Activated CD4-positive, alpha-beta memory T cell treated with anti-CD3 and anti-CD28 coated beads for 36 hours (primary cell): ENCODE measurements at places on chromosomes 7 and 10. TPM values are rescaled to one million over a fixed set of nuclear protein-coding genes. Genes with fewer than 3 reads are reported as not detected.

MYL10 gene
- total RNA-seq, result not detected

MRLN gene
- total RNA-seq, result not detected

- H3K4me1 ChIP-seq, result no peaks in the 10 kb centered on the region
- H3K4me3 ChIP-seq, result no peak overlapping the region
- H3K36me3 ChIP-seq, result no peaks in the 10 kb centered on the region
- DNase-seq, result no peak
These were observed 657.2 kb upstream of the PHF14 start for GRCh38 chr7:10316488-10316887.

DNA sequence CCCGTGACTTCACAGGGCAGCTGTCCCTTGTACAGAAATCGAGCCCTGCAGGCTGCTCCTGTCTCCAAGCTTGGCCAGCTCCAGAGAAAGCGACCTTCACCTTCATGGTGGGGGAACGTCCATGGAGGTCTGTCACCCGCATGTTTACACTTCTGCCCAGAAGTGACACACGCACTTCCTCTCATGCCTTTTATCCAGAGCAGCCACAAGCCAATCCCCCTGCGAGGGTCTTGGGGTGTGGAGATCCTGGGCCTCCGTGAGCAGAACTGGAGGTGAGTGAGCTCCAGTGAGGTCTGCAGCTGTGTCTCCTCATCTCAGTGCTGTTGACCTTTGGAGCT, 139.0 kb upstream of the TNS3 start:
- H3K36me3 ChIP-seq, result no peaks in the 10 kb centered on the region
- H3K4me3 ChIP-seq, result no peak overlapping the region
- DNase-seq, result no peak
- no peak overlapping the region for H3K27ac ChIP-seq
- H3K27me3 ChIP-seq, result no peaks in the 10 kb centered on the region

GRCh38 chr10:114396464-114396863, 7.8 kb downstream of the AFAP1L2 start:
- no peaks in the 10 kb centered on the region for H3K36me3 ChIP-seq
- no peak for DNase-seq
- H3K27ac ChIP-seq, result no peak overlapping the region
- no peaks in the 10 kb centered on the region for H3K4me1 ChIP-seq
- H3K4me3 ChIP-seq, result no peak overlapping the region

- peaks cover 24% of the 10 kb centered on the region for H3K4me1 ChIP-seq
- H3K27ac ChIP-seq, result no peak overlapping the region
- DNase-seq, result no peak
- no peak overlapping the region for H3K4me3 ChIP-seq
These were observed 2.4 kb upstream of the POLM start for GRCh38 chr7:44084701-44085100.

GRCh38 chr7:54841772-54842697, 83.0 kb upstream of the SEC61G start:
- no peaks in the 10 kb centered on the region for H3K36me3 ChIP-seq
- no peak overlapping the region for H3K27ac ChIP-seq
- peaks cover 3% of the 10 kb centered on the region for H3K27me3 ChIP-seq

- H3K36me3 ChIP-seq, result peaks cover 15% of the 10 kb centered on the region
- peak overlapping the region; percentile 55 for H3K27ac ChIP-seq
- DNase-seq, result peak; percentile 11
- peaks cover 46% of the 10 kb centered on the region for H3K4me1 ChIP-seq
- H3K4me3 ChIP-seq, result no peak overlapping the region
These were observed 37.1 kb downstream of the SLC25A13 start for GRCh38 chr7:96284835-96285234.

GRCh38 chr7:130152493-130153210, 52.6 kb downstream of the TMEM209 start:
- H3K27ac ChIP-seq, result no peak overlapping the region
- no peak overlapping the region for H3K4me3 ChIP-seq
- no peaks in the 10 kb centered on the region for H3K4me1 ChIP-seq
